ENCODE measurements at places on chromosomes 1 and 21.
A peak's percentile ranks its signal among the peaks of the same experiment; 100 is the strongest.

DNA sequence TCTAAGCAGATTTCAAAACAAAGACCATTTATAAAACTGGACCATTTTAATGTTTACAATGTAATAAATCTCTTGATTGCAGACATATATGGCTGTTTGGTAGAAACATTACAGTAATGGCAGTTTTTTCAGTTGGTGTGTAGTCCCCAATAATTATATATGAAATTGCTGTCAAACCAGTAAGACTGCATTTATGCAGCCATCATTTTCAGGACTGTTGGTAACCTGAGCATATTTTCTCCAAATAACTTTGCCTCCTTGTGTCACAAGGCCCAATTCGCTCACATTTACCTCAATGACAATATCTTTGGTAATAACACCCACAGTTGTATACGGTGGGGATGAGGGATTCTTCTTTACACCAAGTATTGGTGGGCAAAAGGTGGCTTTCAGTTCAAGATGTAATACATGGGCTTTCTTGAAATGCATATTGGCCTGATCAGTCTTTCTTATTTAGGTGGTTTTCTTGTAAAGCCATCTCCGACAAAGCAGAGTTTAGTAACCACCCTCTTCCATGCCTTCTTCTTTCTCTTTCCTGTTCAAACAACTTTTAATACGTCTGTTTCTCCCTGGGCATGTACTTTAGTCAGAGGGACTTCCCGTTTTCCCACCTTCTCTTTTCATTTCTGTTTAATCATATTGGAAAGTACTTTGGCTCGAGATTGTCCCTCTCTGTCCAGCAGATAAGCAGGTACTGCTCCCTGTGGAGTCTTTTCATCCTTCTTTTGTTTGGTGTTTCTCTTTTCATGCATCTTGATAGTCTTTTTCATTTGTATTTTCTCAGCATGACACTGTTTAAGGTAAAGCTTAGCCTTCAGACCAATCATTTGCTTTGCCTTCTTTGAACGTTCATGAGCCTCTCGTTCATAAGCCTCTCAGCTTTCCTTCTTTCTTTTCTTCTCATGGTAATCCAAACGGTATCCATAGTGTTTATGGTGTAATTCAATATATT, 30.4 kb downstream of the ATP2B4 start:
- no peak for DNase-seq

GRCh38 chr1:151867765-151868411, 14.4 kb upstream of the THEM5 start:
- no peak for DNase-seq

- DNase-seq, result no peak
Measured at GRCh38 chr21:44771896-44772525, 29.6 kb downstream of the UBE2G2 start.

DNA sequence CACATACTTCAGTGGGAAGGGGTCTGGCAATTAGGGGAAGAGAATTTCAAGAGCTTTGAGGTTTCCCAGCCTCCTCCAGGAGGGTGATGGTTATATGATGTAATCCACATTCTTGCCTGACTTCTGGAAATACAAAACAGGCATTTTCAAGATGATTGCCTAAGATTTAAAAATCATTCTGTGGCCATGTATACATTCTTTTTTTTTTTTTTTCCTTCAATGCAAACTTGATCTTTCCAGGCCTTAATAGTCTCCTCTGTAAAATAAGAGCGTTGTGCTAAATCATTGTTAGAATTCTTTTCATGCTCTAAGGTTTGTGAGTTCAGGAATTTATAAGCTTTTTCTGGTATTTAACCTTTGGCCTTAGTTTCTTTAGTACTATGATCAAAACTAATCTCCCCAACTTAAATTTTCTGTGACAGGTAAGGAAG, 192.3 kb upstream of the HMCN1 start:
- no peak for DNase-seq

- DNase-seq, result no peak
Measured at GRCh38 chr1:238199325-238199724, 308.6 kb upstream of the ZP4 start.

GRCh38 chr21:26506956-26507355, 66.1 kb downstream of the CYYR1 start:
- DNase-seq, result no peak

GRCh38 chr1:161869291-161869690, 103.2 kb downstream of the ATF6 start:
- no peak for DNase-seq

DNA sequence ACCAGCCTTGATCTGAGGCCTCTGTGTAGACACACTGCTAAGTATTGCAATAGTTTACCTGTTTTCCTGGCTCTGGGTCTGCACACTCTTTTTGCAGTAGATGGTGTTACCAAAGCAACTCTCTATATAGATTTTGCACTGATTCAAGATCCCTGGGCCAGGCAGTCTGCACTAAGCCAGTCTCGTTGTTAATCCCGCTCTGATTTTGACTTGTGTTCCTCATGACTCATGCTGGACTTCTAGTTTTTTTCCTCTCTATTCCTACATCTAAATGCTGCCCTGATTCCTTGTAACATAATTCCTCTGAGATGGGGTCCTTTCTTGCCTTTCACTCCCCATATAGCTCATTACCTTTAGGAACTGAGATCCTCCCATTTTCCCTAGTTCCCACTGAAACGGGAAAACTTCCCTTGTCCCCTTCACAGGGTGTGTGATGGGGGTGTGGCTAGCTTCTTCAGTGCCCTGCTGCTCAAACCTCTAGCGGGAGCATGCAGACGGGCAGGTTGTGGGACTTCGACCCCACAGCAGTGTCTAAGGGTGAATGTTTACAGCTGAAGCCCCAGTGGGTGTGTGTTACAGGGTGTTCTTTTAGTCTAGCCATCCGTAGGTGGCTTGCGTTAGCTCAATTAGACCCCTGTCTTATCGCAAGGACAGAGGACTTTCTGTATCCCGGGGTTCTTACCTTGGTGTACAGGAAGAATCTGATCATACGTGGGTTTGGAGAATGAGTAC, 106.5 kb upstream of the RAB3GAP2 start:
- no peak for DNase-seq

GRCh38 chr1:204410688-204411450, 748 bp downstream of the PPP1R15B start:
- DNase-seq, result no peak

GRCh38 chr1:206803221-206803730, 31.0 kb upstream of the IL10 start:
- peak; percentile 37 for DNase-seq

GRCh38 chr1:199046618-199047017, 407.8 kb downstream of the PTPRC start:
- no peak for DNase-seq

GRCh38 chr1:170205301-170205700, 59.5 kb downstream of the NTMT2 start:
- DNase-seq, result no peak

GRCh38 chr1:54970901-54971300, 9.5 kb upstream of the TMEM61 start:
- DNase-seq, result no peak

- DNase-seq, result no peak
Measured at GRCh38 chr1:227427411-227427810, 109.1 kb upstream of the CDC42BPA start.

- DNase-seq, result no peak
Measured at GRCh38 chr1:98949621-98950020, 55.0 kb downstream of the PLPPR5 start.

- no peak for DNase-seq
Measured at GRCh38 chr1:69148731-69149130, 419.0 kb upstream of the LRRC7 start.

- DNase-seq, result no peak
Measured at GRCh38 chr1:76428028-76428427, 353.5 kb downstream of the ST6GALNAC3 start.

- no peak for DNase-seq
Measured at GRCh38 chr21:46125846-46126301, 28.0 kb downstream of the COL6A2 start.

- DNase-seq, result no peak
Measured at GRCh38 chr1:222392556-222392955, 155.3 kb downstream of the HHIPL2 start.

GRCh38 chr1:30693366-30693765, 30.0 kb downstream of the MATN1 start:
- DNase-seq, result no peak

- no peak for DNase-seq
Measured at GRCh38 chr1:91769742-91770141, 116.2 kb downstream of the TGFBR3 start.

DNA sequence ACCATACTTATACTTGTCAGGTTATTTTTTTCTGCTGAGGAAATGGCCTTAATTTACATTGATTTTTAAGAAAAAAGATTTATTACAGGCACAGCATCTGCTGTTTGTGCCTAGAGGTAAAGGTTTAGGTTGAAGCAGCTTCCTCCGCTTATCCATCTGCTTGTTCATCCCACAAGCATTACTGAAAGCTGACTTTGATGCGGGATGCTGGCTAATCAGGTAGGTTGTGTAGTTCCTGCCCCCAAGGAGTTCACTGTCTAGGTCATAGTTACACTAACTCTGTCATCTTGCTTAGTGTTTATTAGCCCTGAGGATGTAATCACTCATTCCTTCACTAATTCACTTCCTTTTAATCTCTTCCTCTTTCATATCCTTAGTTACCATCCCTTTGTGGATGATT, 377.7 kb upstream of the KAZN start:
- no peak for DNase-seq

DNA sequence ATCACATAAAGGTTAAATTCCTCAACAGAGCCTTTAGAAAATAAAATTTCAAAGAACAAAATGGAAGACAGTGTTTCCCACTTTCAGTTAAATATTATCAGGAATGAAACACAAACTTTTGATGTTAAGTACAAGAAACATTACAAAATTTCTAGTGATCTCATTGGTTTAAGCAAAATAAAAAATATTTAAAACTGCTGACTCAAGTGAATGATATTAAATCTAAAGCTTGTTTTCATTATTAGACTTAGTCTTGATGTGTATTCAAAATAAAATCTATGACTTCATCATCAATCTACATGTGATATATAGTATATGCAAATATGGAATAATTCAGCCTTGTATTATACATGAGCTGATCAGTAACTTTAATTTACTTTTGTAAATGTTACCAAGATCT, 584.9 kb downstream of the PTBP2 start:
- DNase-seq, result no peak

GRCh38 chr1:82153272-82153629, 352.5 kb downstream of the ADGRL2 start:
- no peak for DNase-seq

DNA sequence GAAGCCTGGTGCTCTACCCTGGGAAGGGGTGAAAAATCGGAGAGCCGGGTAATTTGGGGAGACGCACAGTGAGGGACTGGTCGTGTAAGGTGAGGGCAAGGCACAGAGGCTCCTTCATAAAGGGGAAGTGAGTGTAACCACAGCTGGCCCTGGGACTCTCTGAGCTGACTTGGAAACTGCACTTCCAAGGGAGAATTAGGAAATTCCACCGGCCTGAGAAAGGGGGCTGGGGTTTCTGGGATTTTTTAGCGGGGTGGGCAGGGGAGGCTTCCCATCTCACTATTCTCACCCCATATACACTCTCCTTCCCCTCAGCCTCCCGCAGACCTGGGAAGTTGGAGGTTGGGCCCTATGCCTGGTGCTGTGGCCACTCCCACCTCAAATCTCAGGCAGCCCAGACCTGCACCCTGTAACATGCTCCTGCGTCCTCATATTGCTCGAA, 88.3 kb upstream of the IPO9 start:
- no peak for DNase-seq

- no peak for DNase-seq
Measured at GRCh38 chr21:26245428-26245827, 74.9 kb upstream of the APP start.

- DNase-seq, result no peak
Measured at GRCh38 chr1:90704817-90705216, 12.3 kb downstream of the BARHL2 start.

DNA sequence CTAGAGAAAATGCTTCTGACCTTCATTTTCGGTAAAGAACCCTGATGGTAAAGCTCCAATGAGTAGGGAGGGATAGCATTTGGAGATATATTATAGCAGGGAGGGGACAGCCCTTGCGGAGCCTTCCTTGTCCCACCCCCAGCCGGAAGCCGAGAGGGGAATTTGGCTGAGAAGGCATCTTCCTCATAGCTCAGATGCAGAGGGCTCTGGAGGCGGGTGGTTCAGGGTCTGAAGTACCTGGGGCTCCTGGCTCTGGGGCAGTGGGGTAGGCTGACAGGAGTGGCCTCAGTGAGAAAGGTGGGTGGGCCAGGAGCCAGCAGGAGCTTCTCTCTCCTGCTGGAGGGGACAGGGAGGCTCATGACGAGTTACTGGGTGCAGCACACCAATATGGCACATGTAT, 88.0 kb upstream of the IFFO2 start:
- DNase-seq, result no peak

DNA sequence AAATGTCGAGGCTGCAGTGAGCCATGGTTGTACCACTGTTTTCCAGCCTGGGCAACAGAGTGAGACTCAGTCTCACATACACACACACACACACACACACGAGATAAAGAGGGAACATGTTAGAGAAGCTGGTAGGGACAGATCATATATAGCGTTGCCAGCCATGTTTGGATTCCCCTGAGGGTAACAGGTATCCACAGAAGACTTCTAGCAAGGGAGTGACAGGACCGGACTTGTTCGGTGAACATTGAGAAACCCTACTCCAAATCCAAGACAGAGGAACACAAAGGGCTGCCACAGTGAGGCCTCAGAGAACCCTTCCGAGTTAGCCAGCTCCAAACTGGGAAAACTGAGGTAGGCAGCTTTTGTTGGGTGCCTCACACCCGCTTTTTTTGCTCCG, 3.7 kb upstream of the SARS1 start:
- DNase-seq, result no peak

DNA sequence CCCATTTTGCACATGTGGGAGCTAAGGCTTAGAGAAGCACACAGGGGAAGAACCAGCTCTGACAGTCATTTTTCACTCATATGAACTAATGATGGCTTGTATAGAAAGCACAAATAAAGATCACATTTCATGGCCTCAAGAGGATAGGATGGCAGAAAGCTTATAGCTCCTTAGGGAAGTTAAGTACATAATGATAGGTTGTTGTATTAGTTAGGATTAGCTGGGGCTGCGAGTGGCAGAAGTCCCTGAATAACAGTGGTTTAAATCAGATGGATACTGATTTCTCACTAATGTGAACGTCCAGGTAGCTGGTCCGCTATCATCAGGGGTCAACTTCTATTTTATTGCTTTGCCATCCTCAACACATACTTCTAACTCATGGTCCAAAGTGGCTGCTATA, 284.0 kb downstream of the RPS6KC1 start:
- DNase-seq, result no peak

DNA sequence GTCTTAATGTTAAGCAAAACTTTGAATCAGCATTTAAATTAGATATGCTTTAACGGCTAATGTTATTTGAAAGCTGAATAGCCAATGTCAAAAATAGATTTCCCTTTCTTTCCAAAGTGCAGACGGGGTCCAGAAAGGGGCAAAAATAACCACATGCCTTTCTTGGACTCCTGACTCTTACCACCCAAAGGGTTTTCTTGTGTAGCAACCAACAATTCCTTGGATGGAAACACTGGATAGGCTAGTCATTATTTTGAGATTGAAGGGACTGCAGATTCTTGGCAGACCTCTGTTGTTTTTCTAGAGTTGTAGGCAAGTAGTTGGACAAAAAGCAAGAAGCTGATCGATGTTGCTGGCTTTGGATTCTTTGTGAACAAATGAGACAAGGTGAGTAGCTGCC, 107.0 kb downstream of the MRPS6 start:
- DNase-seq, result no peak
